HFF-Myc (cell line): ENCODE measurements at places on chromosomes 2 and 18.

DNA sequence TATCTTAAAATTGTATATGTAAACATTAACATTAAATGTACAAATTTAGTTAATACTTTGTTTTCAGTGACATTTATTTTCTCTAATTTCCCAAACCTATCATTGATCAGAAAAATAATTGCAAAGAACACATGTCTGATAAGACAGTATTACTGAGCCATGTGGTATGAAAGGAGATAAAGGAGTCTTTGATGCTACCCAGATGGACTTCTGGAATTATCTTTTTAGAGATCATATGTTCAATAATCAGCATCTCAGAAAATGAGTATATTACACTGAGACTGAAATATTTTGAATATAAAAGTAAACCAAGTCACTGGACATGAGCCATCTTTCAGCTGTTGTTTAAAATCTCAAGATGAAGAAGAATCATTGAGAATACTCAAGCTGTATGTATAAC lies 153.3 kb downstream of the PHLPP1 start:
- no peak for DNase-seq

GRCh38 chr2:133835821-133836619 lies 267.8 kb upstream of the NCKAP5 start:
- DNase-seq, result no peak

DNA sequence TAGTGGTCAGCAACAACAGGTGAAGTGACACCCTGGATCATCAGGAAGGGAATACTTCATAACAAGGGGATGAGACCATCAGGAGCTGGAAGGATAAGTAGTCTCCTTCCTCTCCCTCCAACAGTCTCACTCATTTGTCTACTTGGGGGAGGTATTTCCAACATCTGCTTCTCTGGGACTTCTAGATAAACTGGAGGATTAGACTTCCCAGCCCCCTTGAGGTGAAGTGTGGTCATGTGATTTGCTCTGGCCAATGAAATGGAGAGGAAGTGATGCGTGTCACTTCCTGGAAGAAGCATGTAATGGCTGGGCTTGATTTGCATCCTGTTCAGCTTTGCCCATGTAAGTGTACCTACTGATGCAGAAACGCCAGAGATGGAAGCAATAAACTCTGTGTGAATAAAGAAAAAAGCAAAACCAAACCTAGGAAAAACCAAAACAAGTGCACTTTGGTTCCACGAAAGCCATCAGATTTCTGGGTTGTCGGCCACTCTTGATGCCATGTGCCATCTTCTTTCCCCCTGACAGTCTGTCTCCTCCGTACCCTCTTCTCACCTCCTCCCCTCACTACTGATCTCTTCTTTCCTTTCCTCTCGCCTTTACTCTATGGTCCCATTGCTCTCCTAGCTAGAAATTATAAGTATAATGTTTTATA lies 76.1 kb upstream of the DNMT3A start:
- DNase-seq, result peak; percentile 15

GRCh38 chr18:13536578-13536977 lies 189.8 kb downstream of the FAM210A start:
- DNase-seq, result no peak

DNA sequence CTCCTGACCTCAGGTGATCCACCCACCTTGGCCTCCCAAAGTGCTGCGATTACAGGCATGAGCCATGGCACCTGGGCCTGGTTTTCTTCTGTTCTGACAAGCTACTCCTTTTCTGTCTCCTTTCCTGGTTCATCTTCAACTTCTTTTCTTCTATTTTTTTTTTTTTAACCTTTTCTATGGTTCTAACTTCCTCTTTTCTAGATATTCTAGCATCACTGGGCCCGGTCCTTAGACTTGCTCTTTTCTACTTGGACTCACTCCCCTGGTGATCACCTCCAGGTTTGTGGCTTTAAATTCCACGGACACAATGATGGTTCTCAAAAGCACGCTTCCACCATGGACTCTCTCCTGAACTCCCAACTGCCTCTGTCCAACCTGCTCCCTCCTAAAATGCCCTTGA lies 2.0 kb downstream of the EIF2AK2 start:
- DNase-seq, result no peak

- no peak for DNase-seq
These were observed 8.7 kb upstream of the HTR2B start for GRCh38 chr2:231133365-231134099.

GRCh38 chr18:26089293-26090129 lies 902 bp downstream of the SS18 start:
- no peak for DNase-seq

- no peak for DNase-seq
These were observed 16.6 kb upstream of the B4GALT6 start for GRCh38 chr18:31700990-31701389.

DNA sequence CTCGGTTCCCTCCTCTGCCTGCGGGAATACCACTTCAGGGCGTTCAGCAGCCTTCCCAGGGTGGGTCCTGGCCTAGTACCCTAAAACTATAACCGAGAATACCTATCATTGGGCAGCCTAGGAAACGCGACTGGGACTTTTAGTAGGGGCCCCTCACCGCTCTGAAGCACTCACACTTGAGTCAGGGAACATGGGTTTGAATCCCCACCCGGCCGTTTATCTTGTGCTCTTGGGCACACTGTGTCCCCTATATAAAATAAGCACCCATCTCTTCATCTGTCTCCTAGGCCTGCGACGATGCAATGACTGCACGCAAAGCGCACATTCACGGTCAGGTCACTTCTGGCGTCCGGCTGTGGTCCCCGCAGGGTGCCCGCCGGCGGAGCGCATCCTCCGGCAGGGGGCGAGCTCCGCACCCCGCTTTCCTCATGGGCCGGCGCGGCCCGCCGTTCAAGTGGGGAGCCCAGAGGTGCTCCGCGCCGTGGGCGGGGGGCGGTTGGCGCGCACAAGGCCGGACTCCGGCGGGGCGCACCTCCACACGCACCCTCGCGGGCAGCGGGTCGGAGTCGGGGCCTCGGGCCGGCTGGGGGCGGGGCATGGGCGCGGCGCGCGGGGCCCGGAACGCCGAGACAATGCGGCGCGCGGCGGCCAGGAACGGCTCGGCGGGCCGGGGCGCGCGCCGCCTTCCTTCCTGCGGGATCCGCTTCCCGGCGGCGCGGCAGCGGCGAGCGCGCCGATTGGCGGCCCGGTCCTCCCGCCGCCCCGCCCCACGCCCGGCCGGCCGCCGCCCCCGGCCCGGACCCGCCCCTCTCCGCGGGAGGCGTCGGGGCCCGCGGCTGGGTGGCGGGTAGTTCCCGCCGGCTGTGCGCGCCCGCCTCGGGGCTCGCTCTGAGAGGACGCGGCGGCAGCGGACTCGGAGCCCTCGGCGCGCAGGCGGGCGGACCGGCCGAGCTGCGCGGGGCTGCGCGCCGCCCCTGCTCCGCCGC lies at the start of gene ASAP2:
Gene ASAP2, plus strand, starts transcription at position 850 of the 986 bp plus-strand sequence. CDS start 293 bp downstream, outside the sequence.
- no peak for DNase-seq

DNA sequence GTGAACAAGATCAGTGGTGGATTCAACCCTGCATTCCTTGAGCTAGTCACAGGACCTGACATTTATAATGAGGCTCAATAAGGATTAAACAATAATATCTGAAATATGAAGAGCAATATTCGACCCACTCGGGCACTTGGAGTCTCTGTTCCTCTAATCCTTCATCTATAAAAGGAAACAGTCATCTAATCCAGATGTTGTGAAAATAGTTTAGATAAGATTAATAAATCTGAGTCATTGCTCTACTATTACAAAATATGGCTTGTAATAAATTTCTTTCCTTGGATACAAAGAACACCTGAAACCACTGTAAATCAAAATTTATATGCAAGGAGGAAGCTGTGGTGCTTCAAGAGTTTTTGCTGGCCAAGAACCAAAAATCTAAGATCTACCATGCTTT lies 846.9 kb upstream of the ACVR2A start:
- DNase-seq, result no peak

GRCh38 chr18:74310411-74310810 lies 5.2 kb upstream of the C18orf63 start:
- no peak for DNase-seq

- no peak for DNase-seq
These were observed 101.9 kb downstream of the ACOXL start for GRCh38 chr2:110834134-110834827.

- DNase-seq, result no peak
These were observed 289.6 kb downstream of the PTPRM start for GRCh38 chr18:7856733-7857132.

GRCh38 chr2:30225131-30225762 lies 6.1 kb upstream of the LBH start:
- no peak for DNase-seq

DNA sequence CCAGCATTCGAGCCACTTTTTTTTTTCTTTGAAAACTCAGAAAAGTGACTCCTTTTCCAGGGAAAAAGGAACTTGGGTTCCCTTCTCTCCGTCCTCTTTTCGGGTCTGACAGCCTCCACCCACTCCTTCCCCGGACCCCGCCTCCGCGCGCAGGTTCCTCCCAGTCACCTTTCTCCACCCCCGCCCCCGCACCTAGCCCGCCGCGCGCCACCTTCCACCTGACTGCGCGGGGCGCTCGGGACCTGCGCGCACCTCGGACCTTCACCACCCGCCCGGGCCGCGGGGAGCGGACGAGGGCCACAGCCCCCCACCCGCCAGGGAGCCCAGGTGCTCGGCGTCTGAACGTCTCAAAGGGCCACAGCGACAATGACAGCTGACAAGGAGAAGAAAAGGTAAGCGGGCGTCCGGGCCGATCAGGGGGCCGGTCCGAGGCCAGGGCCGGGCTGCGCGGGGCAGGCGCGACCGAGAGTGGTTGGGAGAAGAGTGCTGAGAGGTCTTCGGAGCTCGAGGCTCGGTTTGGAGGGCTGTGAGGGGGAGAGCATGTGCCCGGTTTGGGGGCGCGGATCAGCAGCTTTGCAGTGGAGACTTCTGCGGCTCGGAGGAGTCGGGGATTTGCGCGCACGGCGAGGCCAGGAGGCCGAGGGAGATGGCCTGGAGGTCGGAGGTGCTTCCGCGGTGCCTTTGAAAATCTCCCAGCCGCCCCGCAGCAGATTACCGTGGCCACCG lies 502 bp downstream of the EPAS1 start:
- no peak for DNase-seq

DNA sequence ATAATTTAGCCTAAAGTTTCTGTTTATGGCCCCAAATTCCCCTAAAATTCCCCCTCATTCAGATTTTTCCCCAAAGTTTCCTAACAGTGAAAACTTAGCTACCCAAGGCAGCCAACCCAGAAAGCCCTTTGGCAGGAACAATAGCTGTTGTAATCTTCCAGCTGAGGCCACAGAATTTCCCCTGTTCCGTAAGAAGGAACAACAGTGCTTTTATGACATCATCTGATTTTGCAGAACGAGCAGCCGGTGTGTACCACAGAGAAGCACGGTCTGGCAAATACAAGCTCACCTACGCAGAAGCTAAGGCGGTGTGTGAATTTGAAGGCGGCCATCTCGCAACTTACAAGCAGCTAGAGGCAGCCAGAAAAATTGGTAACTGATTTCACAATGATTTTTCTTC lies 6.3 kb downstream of the TNFAIP6 start:
- no peak for DNase-seq

DNA sequence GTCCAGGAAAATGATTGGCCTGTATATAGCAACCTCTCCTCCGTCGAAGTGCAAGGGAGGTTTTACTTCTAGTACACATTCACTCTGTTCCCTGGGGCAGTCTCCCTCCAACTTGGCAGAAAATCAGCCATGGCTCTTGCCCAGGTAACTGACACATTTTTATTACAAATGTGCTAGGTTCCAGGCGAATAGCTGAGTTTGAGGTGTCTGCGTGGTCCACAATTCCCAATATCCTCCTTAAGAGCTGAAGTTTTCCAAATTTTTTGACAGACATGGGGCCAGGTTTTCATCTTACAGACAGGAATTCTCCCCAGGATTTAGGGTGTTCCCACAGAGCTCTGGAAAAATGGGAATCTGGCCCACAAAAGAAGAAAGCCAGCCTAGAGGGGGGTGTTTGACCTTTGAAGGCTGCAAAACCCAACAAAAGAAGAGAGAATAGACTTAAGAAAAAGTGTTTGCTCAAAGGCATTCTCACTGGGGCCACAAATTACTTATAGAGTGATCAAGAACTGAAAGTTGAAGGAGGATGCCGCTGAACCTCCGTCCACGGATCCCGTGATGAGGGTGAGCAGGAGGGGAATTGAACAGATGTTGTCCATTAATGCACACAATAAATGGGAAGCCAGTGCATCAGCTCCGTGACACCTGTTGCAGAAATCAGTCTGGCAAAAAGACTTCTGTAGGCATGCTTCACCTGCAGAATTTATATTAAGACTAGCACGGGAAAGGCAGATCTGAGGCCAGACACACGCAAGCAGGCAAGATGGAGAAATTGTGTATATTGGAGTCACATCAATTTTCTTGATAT lies 242.3 kb upstream of the COPS8 start:
- no peak for DNase-seq

GRCh38 chr2:141041281-141041680 lies 1089.5 kb downstream of the LRP1B start:
- no peak for DNase-seq

DNA sequence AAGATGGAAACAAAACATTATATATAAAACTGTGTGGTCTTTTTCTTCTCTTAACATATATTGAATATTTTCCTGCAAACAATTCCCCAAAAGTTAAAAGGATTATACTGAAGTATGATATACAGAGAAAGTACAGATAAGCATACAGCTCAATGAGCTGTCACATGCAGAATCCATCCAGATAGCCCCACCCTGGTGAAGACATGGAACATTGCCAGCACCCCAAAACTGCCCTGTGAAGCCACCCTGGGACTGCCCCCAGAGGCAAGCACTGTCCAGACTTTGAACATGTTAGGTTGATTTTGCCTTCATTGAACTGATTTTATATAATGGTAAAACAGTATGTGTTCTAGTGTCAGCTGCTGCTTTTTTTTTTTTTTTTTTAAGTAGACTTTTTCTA lies 112.3 kb upstream of the IL1R2 start:
- DNase-seq, result no peak

GRCh38 chr18:22544626-22545025 lies 126.9 kb upstream of the CTAGE1 start:
- DNase-seq, result no peak

DNA sequence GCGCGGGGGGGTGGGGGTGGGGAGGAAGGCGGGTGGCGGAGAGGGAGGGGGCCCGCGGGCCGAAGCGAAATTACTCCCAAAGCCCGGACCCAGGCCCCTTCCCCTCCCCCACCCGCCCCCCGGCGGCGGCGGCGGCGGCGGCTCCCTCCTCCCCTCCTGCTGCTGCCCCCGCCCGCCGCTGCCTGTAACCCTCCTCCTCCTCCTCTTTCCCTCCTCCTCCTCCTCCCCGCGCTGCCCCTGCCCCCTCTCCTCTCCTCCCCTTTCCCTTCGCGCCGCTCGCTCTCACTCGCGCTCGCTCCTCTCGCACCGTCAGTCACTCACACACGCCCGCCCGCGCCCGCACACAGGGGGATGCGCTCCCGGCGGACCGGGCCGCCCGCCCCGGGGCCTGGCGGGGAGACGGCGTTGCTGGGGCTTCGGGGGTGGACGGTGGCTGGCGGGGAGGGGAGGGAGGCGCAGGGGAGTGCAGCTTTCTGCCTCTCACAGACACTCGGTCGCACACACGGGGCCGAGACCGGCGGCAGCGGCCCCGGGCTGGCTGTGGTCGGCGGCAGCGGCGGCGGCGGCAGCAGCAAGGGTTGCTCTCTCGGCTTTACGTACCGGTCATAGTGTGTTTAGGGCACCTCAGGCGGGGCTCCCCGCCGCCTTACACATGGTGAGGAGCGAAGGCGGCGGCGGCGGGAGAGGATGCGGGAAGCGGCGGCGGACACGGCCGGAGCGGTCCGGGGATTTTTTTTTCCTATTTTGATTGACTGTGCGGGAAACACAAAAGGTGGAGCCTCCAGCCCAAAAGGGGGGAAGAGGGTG lies 405 bp downstream of the SP3 start:
- peak; percentile 49 for DNase-seq

- no peak for DNase-seq
These were observed 37.2 kb upstream of the SNED1 start for GRCh38 chr2:240960971-240961876.
